ENCODE measurements at places on chromosomes 4 and X.

DNA sequence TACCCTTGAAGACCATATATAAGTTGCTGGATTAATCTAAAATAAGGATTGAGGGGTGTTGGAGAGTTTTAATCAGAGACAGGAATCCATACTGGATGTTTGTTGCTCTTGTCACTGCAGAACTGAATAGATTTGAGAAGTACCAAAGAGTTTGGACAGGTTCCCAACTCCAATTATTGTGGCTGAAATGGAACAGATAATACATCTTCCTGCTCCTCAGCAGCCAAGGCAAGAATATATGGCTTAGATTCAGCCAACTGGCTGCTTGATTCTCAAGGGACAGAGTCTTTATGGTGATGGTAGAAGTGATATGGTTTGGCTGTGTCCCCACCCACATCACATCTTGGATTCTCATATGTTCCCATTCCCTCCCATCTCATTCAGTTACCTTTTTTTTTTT is 97.0 kb upstream of the PDHA2 start:
- DNase-seq: peak; percentile 54

- DNase-seq: no peak
Observed at GRCh38 chrX:24862343-24862742, 153.4 kb downstream of the ARX start.

- no peak for DNase-seq
Observed at GRCh38 chr4:142474398-142475087, 371.6 kb downstream of the INPP4B start.

GRCh38 chrX:111322231-111322855 is 52.1 kb upstream of the CAPN6 start:
- no peak for DNase-seq

GRCh38 chrX:63747331-63747730 is 37.7 kb downstream of the ARHGEF9 start:
- DNase-seq: no peak

DNA sequence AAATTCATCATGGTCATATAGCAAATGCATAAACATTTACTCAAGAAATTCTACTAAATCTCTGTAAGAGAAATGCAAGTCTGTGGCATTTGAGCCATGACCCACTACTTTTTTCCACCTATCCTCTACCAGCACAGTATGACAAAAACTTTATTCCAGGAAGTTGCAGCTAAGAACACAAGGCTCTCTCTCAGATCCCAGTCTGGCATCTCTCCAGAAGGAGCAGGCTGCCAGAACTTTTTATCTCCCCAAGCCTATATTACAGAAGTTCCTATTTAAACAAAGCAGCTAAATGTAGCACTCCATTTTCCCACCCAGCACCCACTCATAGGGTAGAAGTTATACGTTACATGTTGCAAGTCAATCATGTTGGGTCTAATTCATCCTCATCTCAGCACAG is 49.3 kb upstream of the EPGN start:
- DNase-seq: no peak

GRCh38 chr4:60709061-60709460 is 491.1 kb upstream of the ADGRL3 start:
- DNase-seq: no peak

- no peak for DNase-seq
Observed at GRCh38 chr4:124199755-124200154, 512.8 kb downstream of the ANKRD50 start.

DNA sequence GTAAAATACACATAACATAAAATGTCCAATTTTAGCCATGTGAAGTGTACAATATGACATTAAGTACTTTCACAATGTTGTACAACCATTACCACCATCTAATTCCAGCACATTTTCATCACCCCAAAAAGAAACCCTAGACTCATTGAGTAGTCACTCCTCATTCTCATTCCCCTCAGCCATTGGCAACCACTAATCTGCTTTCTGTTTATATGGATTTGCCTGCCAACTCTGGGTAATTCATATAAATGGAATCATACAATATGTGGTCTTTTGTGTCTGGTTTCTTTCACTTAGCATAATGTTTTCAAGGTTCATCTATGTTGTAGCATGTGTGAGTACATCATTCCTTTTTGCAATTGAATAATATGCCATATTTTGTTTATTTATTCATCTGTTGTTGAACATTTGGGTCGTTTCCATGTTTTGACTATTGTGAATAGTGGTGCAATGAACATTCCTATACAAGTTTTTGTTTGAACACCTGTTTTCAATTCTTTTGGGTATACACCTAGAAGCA is 43.0 kb downstream of the EIF2S3 start:
- no peak for DNase-seq

- no peak for DNase-seq
Observed at GRCh38 chrX:14355556-14355955, 173.8 kb upstream of the GLRA2 start.

DNA sequence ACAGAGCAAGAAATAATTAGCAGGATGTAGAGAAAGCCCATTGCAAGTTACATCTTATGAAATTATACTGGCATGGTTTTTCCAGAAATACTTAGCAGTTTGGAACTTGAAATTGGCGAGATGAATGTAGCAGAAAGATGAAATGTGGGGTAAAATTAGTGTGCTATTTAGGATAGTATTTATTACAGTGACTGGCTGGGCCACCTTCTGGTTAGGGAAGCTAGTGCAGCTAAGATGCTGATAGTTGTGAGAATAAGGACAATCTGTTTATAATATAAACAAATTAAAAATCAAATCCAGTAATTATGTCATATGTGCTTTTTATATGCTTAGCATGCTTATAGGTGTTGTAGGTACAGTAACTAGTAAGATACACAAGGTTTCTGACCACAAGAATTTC is 74.8 kb downstream of the IL15 start:
- DNase-seq: peak; percentile 22

- DNase-seq: no peak
Observed at GRCh38 chr4:135124196-135124595, 922.6 kb upstream of the PABPC4L start.

DNA sequence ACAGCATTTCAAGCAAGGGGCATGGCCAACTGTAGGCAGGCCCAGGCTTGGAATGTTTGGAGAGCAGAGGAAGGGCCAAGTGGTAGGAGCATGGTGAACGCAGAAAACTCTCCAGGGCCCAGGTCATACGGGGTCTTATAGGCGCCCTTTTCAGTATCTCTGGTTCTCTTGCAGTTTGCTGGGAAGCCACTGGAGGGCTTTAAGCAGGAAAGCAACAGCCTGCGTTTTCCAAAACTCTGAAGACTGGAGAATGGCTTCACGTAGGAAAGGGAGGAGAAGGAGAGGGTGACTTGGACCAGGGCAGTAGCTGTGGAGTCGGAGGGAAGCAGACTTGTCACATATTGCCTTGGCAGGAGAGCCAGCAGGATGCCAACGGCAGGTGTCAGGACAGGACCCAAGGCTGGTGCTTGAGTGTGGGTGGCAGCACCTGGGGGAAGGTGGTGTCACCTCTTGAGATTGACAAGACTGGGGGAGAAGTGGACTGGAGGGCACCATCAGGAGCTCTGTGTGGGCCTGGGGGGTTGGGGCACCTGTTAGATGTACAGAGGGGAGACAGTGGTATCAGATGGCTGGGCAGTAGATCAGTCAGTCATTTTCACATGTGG is 21.9 kb downstream of the TKTL1 start:
- DNase-seq: peak; percentile 44

DNA sequence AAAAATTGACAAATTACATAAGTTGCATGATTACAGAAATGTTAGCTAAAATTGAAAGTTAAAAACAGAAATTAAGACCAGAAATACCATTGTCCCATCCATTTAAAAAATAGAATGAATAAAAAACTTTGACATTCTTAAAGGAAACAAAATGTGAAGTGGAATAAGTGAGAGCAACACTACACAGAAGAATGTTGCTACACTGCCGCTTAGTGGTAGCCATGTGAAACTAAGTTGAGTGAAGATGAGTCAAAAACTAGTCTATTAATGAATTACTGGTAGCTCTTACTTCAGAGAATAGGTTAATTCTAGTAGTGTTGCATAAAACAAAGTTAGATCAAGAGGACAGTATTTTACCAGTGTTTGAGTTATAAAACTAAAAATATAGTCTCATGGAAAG is 571.0 kb upstream of the KLHL4 start:
- DNase-seq: no peak

DNA sequence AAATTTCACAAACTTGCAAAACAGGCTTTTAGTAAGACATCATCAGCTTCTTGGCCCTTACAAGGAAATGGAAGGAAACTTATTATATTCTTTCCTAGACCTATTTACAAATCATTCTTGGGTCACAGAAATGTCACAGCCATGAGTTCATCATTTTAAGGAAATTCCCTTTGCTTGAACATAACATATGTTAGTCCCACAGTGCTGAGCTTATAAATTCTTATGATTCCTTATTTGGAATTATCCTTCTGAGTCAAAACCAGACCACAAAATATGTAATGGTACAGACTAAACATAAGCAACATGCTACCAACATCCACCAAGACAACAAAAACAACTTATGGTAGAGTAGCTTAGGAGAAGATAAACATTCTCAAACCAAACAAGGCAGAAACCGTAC is 236.9 kb upstream of the CTSO start:
- DNase-seq: no peak

GRCh38 chr4:4800646-4801408 is 58.6 kb upstream of the MSX1 start:
- DNase-seq: no peak

GRCh38 chr4:84920617-84921016 is 45.9 kb downstream of the WDFY3 start:
- DNase-seq: no peak

- DNase-seq: no peak
Observed at GRCh38 chrX:112851161-112851779, 10.6 kb upstream of the AMOT start.

DNA sequence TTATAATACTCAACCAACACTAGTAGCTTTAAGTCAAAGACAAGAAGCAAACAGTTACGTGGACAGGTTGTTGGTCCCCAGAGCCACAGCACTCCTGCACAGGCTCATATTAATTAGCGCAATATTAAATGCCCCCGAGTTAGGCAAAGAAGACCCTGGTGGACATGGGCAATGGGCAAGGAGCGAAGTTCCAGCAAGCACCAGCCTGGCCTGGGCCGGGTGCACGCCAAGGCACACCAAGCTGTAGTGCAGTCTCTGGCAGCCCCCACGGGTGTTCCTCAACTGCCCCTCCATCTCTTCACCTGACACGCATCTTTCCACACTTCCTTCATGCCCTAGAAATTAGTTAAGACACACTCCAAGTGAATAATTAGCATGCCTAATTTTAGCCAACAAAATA is 20.1 kb downstream of the FAT1 start:
- no peak for DNase-seq

DNA sequence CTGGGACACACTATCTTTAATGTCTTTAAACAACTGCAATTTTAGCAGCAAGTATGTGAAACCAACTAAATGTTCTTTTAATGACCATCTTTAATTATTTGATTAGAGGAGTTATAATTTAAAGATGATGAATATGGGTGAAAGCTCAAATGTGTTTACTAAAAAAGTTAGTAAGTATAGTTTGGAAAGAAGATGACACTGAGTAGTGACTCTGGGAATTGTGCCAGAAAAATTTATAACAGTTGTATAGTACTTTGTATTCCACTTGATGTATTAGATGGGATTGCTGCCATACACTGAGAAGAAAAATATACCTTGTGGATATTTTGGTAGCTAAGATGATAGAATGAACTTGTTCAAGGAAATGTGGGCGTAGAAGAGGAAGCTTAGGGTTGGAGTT is 19.5 kb upstream of the PACRGL start:
- no peak for DNase-seq

DNA sequence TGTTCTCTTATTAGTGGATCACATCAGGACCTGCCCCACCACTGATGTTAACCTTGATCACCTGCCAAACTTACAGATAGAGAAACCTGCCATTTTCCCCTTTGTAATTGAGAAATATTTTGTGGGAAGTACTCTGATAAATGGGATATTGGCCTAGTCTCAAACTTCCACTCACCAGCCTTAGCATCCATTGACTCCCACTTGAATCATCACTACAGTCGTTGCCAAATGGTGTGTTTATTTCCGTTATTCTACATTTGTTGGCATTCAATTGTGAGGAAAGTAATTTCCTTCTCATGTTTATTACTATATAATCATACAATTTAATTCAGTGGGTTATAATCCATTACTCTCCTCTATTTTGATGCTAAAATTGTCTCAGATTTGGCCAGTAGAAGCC is 156.4 kb upstream of the CXCL13 start:
- DNase-seq: no peak

DNA sequence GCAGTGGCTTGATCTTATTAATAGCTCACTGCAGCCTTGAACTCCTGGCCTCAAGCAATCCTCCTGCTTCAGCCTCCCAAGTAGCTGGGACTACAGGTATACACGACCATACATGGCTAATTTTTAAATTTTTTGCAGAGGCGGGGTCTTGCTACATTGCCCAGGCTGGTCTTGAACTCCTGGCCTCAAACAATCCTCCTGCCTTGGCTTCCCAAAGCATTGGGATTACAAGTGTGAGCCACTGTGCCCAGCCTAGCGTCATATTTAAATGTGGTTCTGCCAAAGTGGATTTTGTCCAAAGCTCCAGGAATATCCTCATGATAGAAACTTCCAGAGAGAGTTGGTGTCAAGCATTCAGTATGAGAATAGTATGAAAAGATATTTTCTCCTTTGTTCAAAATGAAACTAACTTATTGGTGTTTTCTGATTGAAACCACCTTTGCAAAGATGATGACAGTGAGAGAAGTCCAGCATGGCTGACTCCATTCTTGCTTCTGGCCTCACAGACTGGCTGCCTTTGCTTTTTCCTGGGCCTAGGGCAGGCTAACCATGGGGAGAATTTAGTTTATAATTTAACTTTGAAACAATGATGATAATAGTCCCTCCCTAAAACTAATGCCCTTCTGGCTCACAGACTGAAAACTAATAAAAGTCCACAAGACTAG is 129.0 kb downstream of the C4orf51 start:
- no peak for DNase-seq

GRCh38 chr4:182139491-182139890 is 103.7 kb upstream of the TENM3 start:
- DNase-seq: no peak

GRCh38 chr4:56658528-56658927 is 22.6 kb downstream of the HOPX start:
- DNase-seq: no peak

GRCh38 chrX:31297881-31298280 is 226.0 kb upstream of the FTHL17 start:
- DNase-seq: no peak

DNA sequence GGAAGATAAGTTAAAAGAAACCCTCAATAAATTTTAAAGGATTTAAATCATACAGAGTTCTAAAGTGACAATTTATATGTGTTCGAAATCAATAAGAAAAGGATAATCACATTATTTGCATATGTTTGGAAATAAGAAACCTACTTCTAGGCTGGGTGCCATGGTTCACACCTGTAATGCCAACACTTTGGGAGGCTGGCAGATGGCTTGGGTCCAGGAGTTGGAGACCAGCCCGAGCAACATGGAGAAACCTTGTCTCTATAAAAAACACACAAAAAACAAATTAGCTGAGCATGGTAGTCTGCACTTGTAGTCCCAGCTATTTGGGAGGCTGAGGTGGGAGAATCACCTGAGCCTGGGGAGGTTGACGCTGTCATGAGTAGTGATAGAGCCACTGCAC is 8.1 kb upstream of the SAP30 start:
- DNase-seq: no peak
